ENCODE measurements at places on chromosomes 4 and X.

DNA sequence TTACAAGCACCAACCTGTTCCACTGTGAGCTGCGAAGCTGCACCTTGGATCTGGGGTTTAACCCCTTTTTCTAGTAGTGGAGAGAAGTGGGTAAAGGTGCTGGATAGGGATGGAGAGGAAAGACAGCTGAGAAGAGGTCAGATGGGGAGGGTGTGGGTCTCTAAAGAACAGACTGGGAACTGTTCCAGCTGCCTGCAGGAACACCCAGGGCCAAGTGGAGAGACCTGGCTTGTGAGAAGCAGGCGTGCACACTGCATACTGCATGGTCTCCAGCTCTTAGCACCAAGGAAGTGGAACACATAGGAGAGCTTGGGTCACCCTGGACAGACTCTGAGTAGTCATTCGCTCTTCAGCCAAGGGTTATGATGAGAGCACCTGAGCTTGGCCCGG is 16.1 kb downstream of the BCOR start:
- DNase-seq: no peak

DNA sequence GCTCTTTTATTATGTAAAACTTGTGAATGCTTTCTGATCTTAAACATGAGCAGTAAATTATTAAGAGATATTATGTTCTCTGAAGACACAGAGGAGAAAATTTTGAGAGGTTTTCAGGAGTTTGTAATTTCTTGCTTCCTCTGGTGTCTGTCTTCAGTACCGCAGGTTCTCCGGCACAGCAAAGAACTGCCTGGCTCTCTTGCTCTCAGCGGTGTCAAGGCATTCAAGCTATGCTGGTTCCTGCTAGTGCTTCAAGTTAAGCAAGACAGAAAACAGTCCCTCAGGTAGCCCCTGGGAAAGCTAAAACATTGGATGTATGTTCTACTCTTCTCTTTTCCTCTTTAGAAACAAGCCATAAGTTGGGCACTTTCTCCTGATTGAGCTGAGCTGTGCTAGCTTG is 120.2 kb upstream of the CENPE start:
- no peak for DNase-seq

DNA sequence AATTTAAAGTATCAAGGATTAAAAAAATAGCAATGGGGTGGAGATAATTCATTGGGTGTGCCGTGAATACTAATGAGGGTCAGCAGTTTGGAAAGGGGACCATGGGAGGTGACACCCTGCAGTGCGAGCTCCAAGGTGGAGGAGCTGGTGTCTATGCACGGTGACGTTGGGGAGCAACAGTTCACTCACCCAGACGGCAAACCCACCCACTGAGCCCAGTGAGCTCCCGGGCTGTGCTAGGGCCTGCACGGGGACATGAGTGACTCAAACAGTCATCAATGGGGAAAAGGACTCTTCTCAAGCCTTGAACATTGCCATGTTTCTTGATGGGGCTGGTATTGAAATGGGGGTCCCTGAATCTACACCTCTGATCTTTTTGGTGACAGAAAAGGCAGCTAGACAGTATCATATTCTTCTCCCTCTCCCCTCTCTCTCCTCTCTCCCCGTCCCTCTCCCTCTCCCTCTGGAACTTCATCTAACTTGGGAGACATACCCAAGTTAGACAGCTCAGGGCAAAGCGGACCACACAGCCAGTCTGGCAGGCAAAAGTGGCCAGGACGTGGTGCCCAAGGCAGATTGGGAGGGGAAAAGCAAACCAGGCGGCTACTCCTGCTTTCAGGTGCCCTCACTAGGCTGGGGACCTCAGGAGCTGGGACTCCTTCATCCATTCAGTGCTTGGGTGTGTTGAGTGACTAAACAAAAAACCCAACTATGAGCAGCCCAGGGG is 26.3 kb upstream of the PPP2R2C start:
- DNase-seq: no peak

- DNase-seq: no peak
These were observed 196.4 kb upstream of the LDB2 start for GRCh38 chr4:17094876-17095210.

DNA sequence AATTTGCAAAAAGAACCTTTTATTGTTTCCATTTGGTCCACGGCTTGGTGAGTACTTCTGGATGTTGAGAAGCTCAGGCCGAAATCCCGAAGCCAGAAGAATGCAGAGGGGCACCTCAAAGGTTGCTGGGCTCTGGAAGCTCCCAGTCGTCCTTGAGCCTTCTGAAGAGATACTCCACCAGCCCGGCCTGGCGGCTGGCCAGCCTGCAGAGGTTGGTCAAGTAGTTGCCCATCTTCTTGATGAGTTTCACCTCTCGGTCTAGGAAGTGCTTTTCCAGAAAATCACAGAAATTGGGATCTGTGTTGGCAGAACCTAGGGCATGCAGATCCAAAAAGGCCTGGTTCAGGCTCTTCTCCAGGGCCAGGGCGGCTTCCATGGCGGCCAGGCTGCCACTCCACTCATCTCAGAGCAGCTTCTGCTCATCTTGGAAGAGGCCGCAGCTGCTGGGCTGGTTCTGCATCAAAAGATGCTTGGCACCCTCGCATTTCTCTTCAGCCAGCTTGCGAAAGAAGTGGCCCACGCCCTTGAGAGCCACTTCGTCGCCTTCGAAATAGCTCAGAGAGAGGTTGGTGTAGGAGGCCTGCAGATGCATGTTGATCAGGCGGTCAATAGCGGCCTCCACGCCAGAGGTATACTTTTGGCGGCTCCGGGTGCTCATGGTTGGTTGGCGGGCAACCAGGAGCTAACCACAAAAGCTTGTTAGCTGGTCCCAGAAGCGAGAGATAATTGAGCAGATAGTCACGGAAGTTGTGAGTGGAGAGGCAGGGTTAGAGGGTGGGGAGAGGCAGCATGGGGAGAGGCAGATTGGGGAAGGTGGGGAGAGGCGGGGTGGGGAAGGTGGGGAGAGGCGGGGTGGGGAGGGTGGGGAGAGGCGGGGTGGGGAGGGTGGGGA is 76.5 kb upstream of the TSPAN7 start:
- no peak for DNase-seq

GRCh38 chr4:184099000-184099399 is 118.7 kb downstream of the ENPP6 start:
- no peak for DNase-seq

- no peak for DNase-seq
These were observed 2144.7 kb downstream of the PCDH7 start for GRCh38 chr4:32864713-32865351.

DNA sequence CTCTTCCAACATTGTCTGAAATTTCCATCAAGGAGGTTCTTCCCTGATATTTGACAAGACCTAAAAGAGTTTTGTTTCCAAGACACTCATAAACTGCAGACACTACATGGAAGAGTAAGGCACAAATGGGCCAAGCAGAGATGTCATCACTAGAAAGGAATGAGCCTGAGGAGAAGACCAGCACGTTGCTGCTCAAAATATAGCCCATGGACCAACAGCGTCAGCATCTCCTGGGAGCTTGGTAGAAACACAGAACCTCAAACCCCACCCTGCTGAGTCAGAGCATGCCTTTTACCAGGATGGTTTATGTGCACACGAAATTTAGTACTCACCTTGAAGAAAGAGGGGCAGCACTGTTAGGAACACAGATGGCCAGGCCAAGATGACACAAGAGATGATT is 128.7 kb upstream of the MID1 start:
- no peak for DNase-seq

DNA sequence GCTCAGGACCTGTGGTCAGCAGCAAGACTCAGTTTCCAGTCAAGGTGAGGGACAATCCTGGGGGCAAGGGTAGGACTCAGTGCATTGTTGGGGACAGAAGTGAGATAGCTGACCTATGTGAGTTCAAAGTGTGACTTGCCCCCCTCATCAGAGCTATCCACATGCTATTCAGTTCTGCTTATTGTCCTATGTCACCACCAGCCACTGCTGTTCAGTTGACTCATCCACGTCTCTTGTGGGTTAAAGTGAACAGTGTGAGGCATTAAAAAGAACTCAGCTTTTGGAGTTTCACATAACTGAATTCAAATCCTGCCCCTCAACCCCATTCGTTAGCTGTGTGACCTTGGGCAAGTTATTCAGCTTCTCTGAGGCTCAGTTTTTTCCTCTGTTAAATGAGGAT is 4.4 kb upstream of the APLN start:
- DNase-seq: no peak

GRCh38 chr4:112201915-112202505 is 29.6 kb upstream of the AP1AR start:
- no peak for DNase-seq

- no peak for DNase-seq
These were observed 9.2 kb downstream of the UBE2A start for GRCh38 chrX:119583431-119584059.

DNA sequence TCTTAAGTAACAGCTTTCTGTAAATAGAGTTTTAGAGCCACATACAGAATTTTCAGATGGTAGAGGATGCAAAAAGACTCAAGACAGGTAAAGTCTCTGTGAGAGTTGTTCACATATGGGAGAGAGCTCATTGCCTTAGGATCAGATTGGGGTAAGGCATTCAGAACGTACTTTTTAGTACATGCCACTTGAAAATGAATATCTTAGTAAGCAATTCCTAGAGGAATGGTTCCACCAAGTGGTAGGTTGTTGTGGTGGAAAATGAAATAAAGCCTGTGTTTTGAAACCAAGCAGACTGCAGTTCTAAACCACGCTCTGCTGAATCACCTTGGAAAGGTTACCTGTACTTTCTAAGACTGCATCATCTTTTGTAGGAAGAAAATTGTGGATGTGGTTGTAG is 547.0 kb upstream of the LCORL start:
- DNase-seq: no peak

DNA sequence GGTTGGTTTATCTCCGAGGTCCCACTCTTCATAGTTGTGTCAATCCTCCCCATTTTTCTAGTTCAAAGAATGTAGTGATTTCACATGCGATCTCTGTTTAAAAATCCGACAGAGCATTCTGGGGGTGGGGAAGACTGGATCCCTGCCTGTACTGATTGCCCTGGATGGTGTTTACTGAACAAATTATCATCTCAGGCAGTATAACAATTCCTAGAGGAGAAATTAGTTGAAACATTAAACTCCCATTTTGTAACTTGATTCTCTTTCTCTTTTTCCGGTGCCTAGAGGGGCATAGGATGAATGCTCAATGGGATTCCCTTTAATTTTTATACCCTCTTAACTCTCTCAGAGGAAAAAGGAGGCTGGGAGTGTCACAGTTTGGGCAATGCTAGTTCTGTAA is 10.0 kb upstream of the CWH43 start:
- DNase-seq: no peak

DNA sequence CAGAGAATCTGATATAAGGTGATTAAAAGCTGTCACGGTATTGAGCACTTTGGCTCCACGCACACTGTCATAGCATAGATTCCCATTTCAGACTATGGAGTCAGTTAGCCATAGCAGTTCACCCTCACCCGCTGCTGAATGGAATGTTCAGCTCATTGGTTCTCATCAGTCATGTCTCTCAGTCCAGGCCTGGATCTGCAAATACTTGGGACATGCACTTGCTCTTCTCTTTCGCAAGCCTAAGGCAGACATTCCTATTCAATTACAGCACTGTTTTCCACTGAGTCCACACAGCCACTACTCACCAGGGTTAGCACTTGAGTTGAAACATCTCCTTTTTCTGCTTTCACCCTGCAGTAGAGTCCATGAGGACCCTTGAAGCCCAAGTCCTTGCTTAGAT is 30.6 kb upstream of the SCML1 start:
- DNase-seq: no peak

DNA sequence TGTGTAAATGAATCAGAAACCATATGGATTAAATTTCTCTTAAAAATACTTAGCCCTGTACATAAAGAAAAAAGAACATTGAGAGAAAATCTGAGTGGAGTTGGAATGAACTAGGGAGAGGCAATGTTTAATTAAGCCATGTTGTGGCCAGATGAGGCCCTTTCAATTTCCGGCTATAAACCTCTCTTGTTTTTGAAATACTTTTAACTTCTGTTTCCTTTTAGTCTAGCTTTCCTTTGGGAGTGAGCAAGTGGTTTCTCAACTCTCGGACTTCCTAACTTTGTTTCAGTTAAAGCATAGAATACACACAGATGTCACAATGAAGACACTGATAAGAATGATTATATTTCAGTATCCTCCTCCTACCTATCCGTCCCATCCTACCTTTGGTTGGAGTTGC is 197.2 kb downstream of the ARHGAP24 start:
- DNase-seq: no peak

- no peak for DNase-seq
These were observed 66.0 kb downstream of the MAGEC1 start for GRCh38 chrX:141969706-141970105.

DNA sequence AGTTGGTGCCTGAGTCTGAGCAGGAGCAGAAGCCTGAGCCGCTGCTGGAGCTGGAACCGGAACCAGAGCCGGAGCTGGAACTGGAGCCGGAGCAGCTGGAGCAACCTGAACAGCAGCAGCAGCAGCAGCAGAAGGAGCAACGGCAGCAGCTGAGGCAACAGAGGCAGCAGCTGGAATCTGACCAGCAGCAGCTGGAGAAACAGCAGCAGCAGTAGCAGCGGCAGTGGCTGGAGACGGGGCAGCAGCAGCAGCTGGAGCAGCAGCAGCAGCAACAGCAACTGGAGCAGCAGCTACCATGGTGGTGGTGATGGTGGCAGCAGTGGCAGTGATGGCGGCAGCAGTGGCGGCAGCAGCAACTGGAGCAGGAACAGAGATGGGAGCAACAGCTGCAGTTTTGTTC is 61.5 kb downstream of the AMOT start:
- DNase-seq: no peak

GRCh38 chr4:123232439-123232838 is 164.2 kb upstream of the SPRY1 start:
- no peak for DNase-seq

DNA sequence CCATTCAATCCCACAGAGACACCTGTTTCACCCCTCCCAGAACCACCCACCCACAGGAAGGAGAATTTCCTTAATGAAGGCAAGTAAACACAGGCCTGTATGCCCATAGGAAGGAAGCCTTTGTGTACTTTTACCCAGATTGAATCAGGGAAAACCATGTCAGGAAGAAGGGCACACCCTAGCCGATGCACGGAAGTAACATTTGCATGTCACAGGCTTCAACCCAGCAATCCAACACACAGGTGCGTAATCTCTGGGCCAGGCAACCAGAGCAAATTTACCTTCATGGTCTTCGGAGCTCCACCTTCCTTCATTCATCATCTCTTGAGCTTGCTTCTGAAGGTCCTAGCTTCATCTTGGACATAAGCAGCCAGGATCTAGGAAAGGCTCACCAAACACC is 206.3 kb downstream of the SHROOM3 start:
- no peak for DNase-seq

- DNase-seq: no peak
These were observed 300.0 kb downstream of the ANK2 start for GRCh38 chr4:113349430-113349829.

DNA sequence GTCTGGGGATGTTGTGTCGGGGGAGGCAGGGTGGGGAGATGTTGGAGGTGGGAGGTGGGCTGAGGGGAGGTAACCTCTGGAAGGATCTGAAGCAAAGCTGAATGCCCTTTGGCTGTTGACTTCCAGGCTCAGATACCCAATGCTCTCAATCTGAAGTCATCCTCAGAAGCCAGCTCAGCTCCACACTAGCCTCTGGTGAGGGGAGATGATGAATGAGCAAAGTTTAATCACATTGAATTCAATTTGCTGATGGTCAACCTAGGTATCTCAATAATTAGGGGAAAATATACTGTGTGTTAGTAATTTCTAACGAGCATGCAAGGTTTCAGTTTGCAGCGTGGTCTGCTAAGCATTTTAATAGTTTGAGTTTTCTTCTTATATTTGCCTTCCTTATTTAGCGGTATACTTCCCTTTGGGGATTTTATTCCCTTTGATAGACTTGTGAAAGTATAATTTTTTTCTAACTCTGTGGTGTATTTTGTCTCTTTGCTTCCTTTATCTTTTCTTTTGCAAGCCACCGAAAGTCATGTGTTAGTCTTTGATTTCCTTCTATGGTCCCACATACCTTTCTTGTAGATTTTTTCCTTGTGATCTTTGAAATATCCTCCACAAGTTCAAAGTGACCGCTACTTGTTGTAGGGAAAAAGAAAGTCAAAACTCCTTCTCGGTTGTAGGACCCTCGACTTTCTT is 146.3 kb upstream of the LEF1 start:
- no peak for DNase-seq

Data from stimulated activated CD8-positive, alpha-beta memory T cell treated with anti-CD3 and anti-CD28 coated beads, Interleukin-4, amount 100 ng/mL, for 4 hours (primary cell).